ENCODE measurements at places on chromosomes 5 and 9.

DNA sequence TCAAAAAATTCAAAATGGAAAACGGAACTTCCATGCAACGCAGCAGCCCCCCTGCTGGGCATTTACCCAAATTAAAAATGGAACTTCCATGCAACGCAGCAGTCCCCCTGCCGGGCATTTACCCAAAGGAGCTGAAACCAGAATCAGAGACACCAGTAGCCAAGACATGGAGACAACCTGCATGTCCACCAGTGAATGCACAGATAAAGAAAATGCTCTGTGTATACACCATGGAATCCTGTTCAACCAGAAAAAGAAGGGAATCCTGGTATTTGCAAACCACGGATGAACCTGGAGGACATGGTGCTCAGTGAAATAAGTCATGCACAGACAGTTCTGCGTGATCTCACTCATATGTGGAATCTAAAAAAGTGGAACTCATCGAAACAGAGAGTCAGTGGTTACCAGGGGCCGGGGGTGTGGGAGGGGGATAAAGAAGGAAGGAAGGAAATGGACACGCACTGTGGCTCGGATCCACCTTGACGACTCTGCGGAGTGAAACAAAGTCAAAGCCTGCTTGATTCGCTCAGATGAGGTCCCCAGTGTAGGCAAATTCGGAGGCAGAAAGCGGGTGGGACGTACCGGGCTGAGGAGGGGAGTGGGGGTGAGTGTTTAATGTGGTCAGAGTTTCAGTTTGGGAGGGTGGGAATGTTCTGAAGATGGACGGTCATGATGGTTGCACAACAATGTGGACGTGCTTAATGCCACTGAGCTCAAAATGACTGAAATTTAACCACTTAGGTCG lies 40.2 kb upstream of the EXOC3 start:
- no peak for DNase-seq

DNA sequence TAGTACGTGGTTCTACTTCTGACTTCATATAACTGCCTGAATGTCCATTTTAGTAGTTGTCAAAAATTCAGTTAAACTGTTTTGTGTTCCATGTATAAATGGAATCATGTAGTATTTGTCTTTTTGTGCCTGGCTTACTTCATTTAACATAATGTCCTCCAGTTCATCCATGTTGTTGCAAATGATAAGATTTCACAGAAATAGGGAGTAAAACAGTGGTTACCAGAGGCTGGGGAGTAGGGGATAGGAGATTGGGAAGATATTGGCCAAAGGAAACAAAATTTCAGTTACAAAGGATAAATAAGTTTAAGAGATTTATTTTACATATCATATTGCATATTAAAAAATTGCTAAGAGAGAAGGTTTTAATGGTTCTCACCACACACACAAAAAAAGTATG lies 425.0 kb upstream of the MEF2C start:
- no peak for DNase-seq

DNA sequence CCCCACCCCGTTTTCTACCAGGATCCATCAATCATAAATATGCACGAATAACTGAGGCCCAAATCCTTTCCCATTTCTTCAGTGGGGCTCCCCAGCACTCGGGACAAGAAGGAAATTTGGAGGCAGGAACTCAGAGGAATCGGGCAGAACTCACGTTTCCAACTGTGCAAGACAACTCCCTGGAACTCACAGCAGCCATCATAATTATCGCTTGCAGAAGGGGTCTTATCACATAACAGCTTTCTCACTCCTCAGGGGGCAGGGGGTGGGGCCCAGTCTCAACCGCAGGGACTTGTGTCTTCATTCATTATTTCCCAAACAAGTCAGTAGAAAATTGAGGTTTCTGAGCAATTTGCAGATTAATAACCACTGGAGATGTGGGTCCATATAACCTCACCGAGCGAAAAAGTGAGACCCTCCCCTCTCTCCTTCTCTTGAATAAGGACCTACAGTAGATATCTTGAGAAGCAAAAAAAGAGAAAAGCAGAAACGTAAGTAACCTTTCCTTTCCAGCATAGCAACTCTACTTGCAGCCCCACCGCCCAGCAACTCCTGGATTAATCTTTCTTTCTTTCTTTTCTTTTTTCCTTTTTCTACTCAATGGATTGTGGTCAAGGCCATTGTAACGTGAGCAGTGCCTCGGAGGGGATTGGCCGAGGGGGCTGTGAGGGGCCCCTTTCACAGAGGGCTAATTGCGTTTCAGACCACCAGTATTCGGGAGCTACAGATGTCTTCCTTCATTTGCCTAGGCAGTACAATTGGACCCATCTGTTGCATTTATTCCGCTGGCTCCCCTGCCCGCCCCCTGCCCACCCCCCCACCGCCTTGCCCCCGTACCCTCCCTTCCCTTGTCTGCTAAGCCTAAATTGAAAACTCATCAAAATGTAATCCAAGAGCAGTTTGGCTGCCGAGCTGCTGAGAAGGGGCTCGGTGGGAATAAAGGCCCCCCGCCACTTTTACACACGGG lies 24.7 kb upstream of the TIFAB start:
- DNase-seq: no peak

DNA sequence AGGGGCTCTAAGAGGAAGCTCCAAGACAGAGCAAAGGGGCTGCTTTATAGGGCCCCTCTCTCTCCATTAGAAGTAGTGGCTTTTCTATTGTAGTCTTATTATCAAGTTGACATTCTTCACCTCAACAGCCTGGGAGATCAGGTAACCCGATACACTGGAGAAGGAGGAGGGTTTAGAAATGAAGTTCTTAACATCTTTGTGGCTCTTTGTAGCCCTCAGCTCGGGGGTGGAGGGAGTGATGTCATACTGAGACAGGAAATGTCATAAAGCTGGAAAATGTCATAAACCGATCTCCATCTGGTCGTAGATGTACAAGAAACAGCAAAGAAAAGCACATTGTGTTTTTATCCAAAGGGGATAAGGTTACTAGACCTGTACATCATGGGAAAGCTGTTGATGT lies 17.9 kb downstream of the PDZD2 start:
- no peak for DNase-seq

- no peak for DNase-seq
Observed at GRCh38 chr9:8389531-8389930, 590.0 kb upstream of the DMAC1 start.

GRCh38 chr9:35771943-35772342 lies 17.9 kb upstream of the MSMP start:
- no peak for DNase-seq

Measured in GOT3 (cell line).